ENCODE measurements at places on chromosomes 4 and X.

DNA sequence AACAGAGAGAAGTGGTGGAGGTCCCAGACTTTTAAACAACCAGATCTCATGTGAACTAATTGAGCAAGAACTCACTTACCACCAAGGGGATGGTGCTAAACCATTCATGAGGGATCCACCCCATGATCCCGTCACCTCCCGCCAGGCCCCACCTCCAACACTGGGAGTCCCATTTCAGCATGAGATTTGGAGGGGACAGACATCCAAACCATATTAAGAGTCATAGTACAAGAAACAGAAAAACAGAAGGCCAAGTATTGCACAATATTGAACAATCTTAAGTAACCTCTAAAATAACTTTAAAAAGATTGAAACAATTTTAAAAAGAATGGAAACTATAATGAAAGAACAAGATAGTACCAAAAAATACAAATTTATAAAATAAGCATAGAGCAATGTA is 110.0 kb downstream of the CBR4 start:
- no peak for DNase-seq

GRCh38 chr4:76607266-76607799 is 172.3 kb downstream of the SHROOM3 start:
- DNase-seq: peak; percentile 52

DNA sequence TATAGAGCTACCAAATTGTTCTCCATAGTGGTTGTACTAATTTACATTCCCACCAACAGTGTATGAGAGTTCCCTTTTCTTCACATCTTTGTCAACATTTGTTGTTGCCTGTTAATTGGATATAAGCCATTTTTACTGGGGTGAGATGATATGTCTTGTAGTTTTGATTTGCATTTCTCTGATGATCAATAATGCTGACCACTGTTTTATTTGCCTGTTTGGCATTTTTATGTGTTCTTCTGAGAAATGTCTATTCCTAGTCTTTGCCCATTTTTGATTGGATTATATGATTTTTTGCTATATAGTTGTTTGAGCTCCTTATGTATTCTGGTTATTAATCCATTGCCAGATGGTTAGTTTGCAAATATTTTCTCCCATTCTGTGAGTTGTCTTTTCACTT is 44.3 kb downstream of the ACTRT1 start:
- no peak for DNase-seq

DNA sequence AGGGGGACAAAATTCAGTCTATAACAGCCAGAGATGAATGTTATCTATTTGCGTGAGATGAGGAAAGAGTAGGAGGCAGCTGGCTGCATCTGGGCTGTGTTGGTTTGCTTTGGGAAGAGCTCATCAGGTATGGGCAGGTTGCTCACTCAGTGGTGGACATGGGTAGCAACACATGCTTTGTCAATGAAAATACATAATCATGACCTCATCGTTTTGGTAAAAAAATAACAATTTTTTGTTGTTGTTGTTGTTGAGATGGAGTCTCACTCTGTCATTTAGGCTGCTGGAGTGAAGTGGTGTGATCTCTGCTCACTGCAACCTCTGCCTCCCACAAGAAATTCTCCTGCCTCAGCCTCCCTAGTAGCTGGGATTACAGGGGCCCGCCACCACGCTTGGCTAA is 16.3 kb upstream of the GLOD5 start:
- no peak for DNase-seq

GRCh38 chrX:110402091-110402849 is 43.6 kb downstream of the RTL9 start:
- DNase-seq: peak; percentile 83

GRCh38 chrX:116031331-116031730 is 139.2 kb upstream of the AGTR2 start:
- peak; percentile 7 for DNase-seq

- DNase-seq: no peak
These were observed 1516.6 kb upstream of the TENM3 start for GRCh38 chr4:180726611-180727010.

Measured in RPMI7951 (cell line).